ENCODE measurements at places on chromosomes 2 and 18. TPM values are rescaled to one million over a fixed set of nuclear protein-coding genes. Genes with fewer than 3 reads are reported as not detected.
A peak's percentile ranks its signal among the peaks of the same experiment; 100 is the strongest.

GRCh38 chr2:142741764-142742269 is 135.6 kb upstream of the KYNU start:
- no peak for DNase-seq

GRCh38 chr18:3367491-3368091 is 82.4 kb upstream of the TGIF1 start:
- DNase-seq, result no peak

DNA sequence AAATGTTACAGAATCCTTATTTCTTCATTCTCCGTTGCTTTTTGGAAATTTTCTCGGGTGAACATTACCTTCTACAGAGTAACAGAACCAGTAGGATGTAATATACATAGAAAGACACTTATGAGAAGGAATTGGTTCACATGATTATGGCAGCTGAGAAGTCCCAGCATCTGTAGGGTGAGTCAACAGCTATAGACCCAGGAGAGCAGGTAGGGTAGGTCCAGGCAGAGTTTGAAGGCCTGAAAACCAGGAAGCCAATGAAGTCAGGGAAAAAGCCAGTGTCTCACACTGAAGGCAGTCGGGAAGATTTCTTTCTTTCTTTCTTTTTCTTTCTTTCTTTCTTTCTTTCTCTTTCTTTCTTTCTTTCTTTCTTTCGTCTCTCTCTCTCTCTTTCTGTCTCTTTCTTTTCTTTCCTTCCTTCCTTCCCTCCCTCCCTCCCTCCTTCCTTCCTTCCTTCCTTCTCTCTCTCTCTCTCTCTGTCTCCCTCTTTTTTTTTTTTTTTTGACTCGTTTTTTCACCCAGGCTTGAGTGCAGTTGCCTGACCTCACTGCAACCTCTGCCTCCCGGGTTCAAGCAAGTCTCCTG is 15.1 kb upstream of the YES1 start:
- no peak for DNase-seq

The CYP1B1 gene
- 58.2 TPM for total RNA-seq

- DNase-seq, result no peak
These were observed 31.5 kb downstream of the CCNT2 start for GRCh38 chr2:134949981-134950708.

The NTSR2 gene
- total RNA-seq, result not detected

GRCh38 chr2:119263656-119264055 is 40.0 kb downstream of the STEAP3 start:
- DNase-seq, result no peak

DNA sequence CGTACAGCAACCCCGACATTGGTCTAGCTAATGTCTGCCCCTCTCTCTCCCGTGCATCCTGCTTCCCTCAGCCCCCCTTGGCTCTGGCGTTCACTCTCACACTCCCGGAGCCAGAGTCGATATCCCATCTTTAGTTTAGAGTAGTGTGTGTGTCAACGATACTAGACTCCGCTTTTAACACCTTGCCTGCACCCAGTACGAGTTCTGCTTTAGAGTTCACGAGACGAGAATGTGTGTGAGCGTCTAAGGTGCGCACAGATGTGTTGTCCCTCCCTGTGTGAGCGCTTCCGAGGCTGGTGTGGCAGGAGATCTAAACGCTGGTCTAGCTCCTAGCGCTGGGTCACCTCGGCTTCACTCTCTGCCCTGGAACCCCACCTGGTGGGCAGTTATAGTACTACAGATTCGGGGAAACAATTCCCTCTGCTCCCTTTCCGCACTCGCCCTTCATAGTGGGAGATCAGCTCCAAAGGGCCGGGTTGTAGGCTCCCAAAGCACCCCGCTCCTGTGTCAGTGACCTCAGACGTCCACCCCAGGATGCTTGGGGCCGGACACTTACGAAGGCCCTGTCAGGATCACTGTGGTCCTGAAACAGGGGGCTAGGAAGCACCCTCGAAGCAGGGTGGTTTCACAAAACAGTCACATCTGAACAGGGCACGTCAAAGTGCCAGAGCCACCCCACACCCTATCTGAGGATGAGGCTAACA is 2.6 kb upstream of the CYP26B1 start:
- peak; percentile 72 for DNase-seq

The GAL3ST2 gene
- 0.21 TPM for total RNA-seq

DNA sequence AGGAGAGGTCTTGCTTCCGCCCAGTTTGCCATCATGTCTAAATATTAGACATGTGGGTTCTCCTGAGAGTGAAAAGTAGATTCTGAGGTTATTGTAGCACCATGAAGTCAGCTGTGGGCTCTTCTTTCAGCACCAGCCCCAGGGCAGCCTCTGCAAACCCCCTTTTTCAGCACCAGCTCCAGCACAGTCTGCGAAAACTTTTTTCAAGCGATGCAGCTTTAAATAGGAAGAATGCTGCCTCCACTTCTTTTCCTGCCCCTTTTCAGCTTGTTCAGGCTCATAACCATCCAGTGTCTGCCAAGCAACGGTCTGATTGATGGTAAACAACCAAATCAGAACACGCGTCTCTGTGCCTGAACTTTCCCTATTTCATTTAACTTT is at the start of gene COL5A2:
Gene COL5A2, minus strand, starts transcription at position 192 of the 381 bp plus-strand sequence. Its CDS starts 157 bp downstream, at position 35.
- peak; percentile 70 for DNase-seq

DNA sequence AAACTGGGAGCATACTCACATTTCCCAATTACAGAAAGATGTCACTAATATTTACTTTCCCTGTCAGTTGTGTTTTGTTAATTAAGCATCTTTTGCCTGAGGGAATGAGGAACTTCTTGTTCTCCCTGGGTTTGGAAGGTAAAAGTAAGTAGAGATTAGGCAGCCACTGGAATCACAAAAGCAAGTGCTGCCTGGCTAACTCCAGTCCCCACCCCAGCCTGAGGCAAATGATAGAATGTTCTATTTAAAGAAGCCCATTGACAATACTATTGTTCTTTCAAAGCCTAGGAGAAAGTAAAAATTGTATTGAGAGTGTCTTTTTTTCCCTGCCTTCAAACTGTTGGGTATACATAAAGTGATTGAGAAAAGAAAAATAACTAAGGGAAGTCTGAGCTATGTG is 93.8 kb downstream of the MBD2 start:
- no peak for DNase-seq

The TPO gene
- not detected for total RNA-seq

The SUMO1 gene
- 45.6 TPM for total RNA-seq

GRCh38 chr2:5938566-5938896 is 246.3 kb downstream of the SOX11 start:
- DNase-seq, result no peak

GRCh38 chr2:176158186-176158591 is 1.1 kb downstream of the HOXD3 start:
- DNase-seq, result no peak

DNA sequence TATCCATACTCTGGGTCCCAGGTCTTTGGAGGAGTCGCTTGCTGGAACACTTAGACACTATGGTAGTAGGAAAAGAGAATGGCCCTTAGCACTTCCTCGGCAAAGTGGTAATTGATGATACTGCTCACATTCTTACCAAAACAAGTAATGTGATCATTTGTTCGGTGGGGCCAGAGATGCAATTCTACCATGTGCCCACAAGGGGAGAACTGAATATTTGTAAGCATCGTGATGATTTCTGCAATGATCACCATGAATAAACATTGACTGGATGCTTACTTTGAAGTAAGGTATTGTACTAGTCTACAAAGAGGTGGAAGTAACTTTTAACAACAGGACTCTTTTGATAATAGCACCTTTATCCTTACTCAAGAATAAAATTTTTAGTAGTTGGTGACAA is 109.7 kb downstream of the CD8B2 start:
- no peak for DNase-seq

- DNase-seq, result no peak
These were observed 592.3 kb downstream of the TRIB2 start for GRCh38 chr2:13308989-13309388.

DNA sequence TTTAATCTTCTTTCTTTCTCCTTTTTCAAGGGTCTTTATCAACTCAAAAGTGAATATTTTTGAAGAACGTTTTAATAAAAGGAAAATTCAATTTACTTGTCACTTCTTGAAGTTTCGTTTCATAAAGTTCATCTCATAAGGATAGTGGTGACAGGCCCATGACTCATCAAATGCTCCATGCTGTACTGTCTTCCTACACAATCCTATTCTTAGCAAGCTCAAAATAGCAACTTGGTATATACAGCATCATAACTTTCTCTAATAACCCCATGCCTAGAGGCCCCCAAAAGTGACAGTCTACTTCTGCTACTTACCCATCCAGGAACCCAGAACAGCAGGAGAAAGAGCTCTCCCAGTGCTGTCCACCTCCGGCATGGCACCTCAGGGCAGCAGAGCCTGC is 7.7 kb downstream of the FBXO15 start:
- no peak for DNase-seq

GRCh38 chr2:160984426-160985077 is 175.7 kb upstream of the TANK start:
- DNase-seq, result peak; percentile 50

The ABCG8 gene
- total RNA-seq, result not detected

- DNase-seq, result no peak
These were observed 53.9 kb downstream of the ASAP2 start for GRCh38 chr2:9260464-9260918.

GRCh38 chr2:1874950-1875349 is 130.6 kb upstream of the PXDN start:
- no peak for DNase-seq

DNA sequence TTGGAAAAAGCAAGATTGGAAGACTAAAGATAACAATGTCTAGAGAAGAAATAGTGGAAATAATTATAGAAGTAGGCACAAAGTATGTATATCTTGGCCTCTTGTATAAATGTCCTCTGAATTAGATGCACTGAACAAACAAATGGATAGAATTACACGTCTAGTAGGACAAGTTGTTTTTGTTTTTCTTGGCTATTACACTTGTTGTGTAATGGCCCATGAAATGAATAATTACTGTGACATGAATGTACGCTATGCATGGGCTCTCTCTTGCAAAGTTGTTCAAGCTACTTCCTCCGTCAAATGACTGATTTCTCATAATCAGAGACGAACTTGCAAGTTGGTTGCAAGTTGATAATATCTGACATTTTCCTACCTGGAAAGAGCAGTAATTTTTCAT is 126.2 kb downstream of the PDE1A start:
- no peak for DNase-seq

The ALPP gene
- total RNA-seq, result not detected

DNA sequence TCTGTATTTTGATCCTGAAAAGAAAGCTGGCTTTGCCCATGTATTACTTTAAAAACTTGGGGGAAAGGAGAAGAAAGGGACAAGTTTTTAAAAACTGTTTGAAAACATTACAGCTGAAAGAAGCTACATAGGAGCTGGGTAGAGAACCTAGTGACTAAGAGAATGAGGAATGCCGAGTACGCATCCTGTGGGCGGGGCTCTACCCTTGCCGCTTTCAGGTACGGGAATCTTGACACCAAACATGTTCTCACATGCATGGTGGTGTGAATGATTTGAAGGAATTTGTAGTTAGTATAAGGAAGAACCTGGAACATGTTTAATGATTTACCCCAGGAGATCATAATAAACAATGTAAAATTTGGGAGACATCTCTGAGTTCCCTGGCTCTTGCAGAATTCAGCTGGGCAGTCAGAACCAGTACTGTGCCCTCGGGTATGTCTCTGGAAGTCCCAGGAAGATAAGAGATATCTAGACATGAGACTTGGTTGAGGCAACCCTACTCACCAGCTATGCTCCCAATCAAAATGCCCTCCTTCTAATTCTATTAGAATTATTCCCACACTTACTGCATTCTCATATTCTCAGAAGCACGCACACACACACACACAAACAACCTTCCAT is 16.5 kb upstream of the TGFA start:
- DNase-seq, result no peak

The UGT1A5 gene
- total RNA-seq, result not detected

The STAT4 gene
- 0.51 TPM for total RNA-seq

DNA sequence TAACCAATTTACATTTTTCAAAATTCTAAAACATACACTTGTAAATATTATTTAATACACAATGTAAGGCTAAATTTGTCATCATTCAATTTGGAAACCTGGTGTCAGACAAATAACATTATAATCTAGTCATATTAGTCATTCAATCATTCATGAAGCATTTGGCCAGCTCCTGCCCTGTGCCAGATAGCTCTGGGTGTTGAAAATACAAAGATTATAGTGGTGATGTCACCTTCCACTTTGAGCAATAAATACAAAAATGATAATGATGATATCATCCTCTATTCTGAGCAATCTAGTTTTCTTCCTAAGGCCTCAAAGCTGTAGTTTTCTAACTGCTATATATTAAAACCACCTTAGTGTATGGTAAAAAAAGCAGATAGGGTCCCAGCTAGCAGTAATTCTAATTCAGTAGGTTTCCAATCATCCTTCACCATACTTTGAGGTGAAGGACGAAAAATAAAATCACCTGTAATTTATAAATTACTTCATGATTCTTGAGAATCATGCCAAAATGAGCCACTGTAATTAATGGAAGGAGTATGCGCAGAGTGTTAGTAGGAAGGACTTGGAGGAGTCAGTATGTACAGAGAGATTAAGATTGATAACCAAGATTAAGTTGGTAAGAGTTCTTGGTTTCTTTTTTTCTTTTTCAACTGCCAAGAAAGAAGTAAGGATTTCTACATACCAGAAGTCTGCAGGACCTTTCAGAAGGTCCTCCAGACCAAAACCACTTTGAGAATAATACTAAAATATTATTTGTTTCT is 23.2 kb downstream of the MEMO1 start:
- no peak for DNase-seq

The GREB1 gene
- total RNA-seq, result 20.3 TPM

The SMPD4 gene
- 74.9 TPM for total RNA-seq

DNA sequence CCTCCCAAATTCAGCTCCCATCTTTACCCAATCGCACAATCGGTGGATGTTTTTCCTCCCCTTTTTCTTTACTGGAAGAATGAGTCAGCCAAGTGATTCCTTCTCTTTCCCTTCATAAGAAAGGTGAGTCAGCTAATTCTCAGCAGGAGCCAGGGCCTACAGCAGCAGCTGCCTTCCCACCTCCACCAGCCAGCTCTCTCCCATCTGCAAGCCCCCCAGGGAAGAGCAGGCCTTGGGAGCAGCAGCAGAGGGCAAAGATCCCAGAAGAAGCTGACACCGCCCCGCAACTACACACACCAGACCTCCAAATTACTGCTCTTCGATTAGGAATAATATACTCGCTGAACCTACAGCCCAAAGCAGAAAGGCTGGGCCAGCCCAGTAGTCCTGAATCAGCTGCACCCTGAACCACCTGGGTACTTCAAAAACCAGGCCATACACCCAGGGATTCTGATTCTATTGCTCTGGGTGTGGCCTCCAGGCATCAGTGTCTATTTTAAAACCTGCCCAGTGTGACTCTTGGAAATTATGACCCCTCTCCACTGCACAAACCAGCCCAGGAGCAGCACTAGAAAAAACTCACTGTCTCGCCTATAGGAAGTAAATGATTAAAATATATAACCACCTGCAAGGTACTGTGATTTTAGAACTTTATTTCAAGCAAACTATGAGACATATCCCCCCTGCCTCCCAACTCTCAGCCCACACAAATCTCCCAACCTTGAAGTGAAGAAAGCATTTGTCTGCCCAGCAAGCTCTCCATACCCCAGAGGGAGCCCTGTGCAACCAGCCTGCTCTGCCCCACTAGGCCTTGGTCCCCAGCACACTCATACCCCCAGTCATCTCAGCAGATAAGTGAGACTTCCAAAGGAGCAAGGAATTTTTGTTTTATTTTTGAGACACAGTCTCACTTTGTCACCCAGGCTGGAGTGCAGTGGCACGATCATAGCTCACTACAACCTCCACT is 7.3 kb downstream of the SFXN5 start:
- DNase-seq, result no peak

All from uterus (tissue), 4 donors.